ENCODE measurements at places on chromosomes 11 and 22.

- no peak for DNase-seq
Observed at GRCh38 chr11:17585911-17586695, 39.0 kb downstream of the OTOG start.

GRCh38 chr11:72112978-72113808 is 698 bp upstream of the ANAPC15 start:
- DNase-seq: no peak

GRCh38 chr11:44923115-44923514 is 27.6 kb downstream of the TP53I11 start:
- DNase-seq: no peak

DNA sequence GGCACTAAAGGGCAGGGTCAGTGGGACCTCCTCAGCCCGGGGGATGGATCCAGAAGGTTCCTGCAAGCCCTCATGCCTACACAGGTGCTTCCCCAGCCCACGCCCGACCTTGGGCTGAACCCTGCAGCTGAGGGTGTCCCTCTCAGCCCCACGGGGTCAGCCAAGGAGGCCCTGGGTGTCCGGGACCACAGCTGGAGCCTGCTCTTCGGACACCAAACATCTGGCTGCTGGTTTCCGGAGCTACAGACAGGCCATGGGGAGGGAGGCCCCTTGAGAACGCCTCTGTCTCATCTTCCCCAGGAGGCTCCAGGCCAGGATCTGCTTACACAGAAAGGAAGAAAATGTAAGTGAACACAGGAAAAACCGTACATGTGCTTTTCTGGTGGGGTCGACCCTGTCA is 355.7 kb downstream of the MN1 start:
- DNase-seq: no peak

- DNase-seq: no peak
Observed at GRCh38 chr11:74611369-74611861, 19.0 kb downstream of the POLD3 start.
